ENCODE measurements at places on chromosomes 13 and 19. TPM values are rescaled to one million over a fixed set of nuclear protein-coding genes. Genes with fewer than 3 reads are reported as not detected.

The DENND1C gene
- 70.0 TPM for total RNA-seq

The ZNF554 gene
- 2.4 TPM for total RNA-seq

The ZNF709 gene
- 0.18 TPM for total RNA-seq

The TNNI3 gene
- not detected for total RNA-seq

The ZNF83 gene
- total RNA-seq: 24.1 TPM

The ZNF791 gene
- 22.5 TPM for total RNA-seq

The RSPH6A gene
- total RNA-seq: 0.16 TPM

DNA sequence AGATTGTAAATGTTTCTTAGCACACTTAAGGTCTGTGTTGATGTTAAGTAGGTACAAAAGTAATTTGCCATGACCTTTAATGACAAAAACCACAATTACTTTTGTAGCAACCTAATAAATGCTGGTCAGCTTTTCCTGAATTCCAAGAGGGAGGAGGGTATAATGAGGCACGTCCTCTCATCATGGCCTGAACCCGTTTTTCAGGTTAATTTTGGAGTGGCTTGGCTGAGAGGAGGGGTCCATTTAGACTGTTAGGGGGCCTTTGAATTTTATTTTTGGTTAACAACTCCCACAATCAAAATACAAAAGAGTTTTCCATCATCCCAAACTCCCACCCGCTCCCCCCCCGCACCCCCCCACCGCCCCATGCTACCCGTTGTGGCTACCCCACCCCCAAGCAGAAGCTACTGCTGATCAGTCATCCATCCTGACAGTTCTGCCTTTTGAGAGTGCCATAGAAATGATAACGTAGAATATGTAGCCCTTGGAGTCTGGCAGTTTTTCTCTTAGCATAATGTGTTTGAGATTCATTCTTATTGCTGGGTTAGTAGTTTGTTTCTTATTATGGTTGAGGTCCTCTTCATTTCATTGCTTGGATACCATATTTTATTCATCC, 14.4 kb upstream of the PLEKHF1 start:
- no peak overlapping the region for H3K4me3 ChIP-seq
- peaks cover 16% of the 10 kb centered on the region for H3K4me1 ChIP-seq
- no peaks in the 10 kb centered on the region for H3K36me3 ChIP-seq
- H3K27me3 ChIP-seq: peaks cover 11% of the 10 kb centered on the region
- DNase-seq: no peak

DNA sequence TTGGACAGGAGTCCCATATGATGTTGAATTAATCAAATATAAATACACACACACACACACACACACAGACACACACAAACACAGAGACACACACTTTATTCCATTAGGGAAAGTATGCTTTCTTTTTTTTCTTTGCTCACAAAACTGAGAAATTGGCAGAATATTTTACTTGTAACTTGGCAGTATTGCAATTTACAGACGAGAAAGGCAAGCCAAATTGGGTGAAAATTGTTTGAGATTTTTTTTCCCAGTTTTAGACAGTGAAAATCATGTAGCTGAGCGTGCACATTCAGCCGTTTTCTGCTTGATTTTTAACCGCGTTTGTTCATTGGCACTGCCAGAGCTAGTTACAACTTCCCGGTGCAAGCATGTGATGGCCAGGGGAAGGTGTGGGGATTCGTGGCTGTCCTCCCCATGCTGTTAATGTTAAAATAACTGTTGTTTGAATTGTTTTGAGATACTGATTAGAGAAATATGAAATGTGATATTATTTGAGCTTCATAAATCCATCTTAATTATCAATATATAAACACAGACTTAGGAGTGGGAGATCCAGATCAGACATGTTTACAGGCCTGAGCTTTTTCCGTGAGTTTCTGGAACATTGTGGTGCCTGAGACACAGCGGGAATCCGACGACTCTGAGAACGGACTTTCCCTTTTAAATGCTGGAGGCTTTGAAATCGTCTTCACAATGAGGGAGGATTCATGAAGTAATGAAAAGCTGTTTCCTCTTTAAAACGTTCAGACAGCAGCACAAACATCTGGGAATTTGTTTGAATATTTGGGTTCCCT, 125.5 kb downstream of the KCNRG start:
- H3K27me3 ChIP-seq: peaks cover 62% of the 10 kb centered on the region
- H3K4me1 ChIP-seq: peaks cover 8% of the 10 kb centered on the region
- H3K27ac ChIP-seq: no peak overlapping the region
- H3K36me3 ChIP-seq: no peaks in the 10 kb centered on the region
- DNase-seq: no peak

DNA sequence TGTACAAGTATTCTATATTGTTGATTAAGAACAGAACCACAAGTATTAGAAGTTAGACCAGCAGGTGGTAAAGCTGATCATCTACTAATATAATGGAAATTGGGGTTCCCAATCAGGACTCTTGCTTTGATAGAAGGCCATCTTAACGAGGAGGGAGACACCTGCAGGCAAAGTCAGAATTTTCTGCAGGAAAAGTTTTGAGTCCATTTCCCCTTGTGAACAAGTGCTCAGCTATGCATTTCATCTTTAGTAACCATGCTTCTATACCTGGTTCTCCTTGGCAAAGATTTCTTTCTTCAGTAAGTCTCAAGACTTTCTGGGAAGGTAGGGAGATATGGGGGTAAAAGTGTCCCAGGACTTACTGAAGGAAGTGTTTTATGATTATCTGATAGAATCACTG, 36.1 kb upstream of the USPL1 start:
- no peak overlapping the region for H3K4me3 ChIP-seq
- peaks cover 24% of the 10 kb centered on the region for H3K4me1 ChIP-seq
- no peaks in the 10 kb centered on the region for H3K36me3 ChIP-seq
- no peak for DNase-seq

GRCh38 chr13:49652355-49653305, 24.3 kb downstream of the ARL11 start:
- no peaks in the 10 kb centered on the region for H3K36me3 ChIP-seq
- no peaks in the 10 kb centered on the region for H3K27me3 ChIP-seq
- no peak for DNase-seq
- no peak overlapping the region for H3K4me3 ChIP-seq
- H3K4me1 ChIP-seq: peaks cover 2% of the 10 kb centered on the region
- no peak overlapping the region for H3K27ac ChIP-seq

DNA sequence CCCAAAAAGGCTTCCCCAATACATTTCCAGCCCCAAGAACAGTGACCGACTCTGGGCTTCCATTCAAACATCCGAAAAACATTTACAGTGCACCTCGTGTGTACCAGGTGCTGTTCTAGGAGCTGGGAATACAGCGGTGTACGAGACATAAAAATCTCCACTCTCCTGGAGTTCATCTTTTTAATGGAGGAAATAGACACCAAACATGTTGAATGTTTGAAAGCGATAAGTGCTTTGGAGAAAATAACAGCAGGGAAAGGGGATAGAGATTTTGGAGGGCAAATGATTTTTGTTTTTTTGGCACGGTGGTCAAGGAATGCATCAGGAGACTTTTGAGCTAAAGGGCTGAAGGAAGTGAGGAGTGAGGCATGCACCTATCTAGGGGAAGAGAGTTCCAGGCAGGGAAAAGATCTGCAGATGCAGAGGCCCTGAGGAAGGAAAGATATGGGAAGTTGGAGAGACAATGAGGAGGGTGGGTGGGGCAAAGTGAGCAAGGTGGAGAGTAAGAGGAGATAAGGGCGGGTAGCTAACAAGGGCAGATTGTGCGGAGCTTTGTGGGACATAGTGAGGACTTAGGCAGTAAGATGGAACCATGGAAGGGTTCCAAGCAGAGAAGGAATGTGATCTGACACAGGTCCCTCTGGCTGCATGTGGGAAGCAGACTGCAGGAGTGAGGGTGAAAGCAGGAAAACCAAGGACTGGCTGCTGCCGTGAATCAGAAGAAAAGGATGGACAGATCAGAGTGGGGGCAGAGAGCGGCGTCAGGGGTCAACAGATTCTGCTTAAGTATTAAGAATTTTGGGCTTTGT, 703 bp upstream of the FBL start:
- no peak for DNase-seq
- H3K27ac ChIP-seq: peak overlapping the region; percentile 90

DNA sequence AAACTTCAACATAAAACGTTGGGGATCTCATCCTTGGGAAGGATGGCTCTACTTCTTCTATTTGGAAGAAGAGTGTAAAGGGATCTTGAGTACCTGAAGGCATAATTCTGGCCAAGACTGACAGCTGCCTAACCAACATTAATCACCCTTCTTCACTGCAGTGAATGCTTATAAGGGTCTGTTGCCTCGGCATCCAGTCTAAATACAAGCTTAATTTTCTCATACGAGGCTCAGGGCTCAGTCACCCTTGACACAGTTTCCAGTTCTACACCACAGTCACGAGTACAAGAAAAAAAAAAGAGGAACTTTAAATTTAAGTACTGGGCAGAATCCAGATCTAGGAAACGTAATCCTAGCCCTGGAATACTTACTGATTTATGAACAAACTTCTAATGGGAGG, 9.0 kb downstream of the FPR3 start:
- H3K27ac ChIP-seq: no peak overlapping the region
- H3K4me1 ChIP-seq: no peaks in the 10 kb centered on the region
- H3K36me3 ChIP-seq: no peaks in the 10 kb centered on the region
- no peaks in the 10 kb centered on the region for H3K27me3 ChIP-seq
- H3K4me3 ChIP-seq: no peak overlapping the region

- no peaks in the 10 kb centered on the region for H3K4me1 ChIP-seq
- no peak overlapping the region for H3K27ac ChIP-seq
- H3K27me3 ChIP-seq: no peaks in the 10 kb centered on the region
Observed at GRCh38 chr19:7977021-7977722, 28.3 kb downstream of the ELAVL1 start.

GRCh38 chr19:49472936-49473335, 1.1 kb upstream of the FLT3LG start:
- peaks cover 18% of the 10 kb centered on the region for H3K36me3 ChIP-seq
- peak overlapping the region; percentile 83 for H3K27ac ChIP-seq
- H3K27me3 ChIP-seq: no peaks in the 10 kb centered on the region
- H3K4me3 ChIP-seq: peak overlapping the region; percentile 92
- DNase-seq: no peak

DNA sequence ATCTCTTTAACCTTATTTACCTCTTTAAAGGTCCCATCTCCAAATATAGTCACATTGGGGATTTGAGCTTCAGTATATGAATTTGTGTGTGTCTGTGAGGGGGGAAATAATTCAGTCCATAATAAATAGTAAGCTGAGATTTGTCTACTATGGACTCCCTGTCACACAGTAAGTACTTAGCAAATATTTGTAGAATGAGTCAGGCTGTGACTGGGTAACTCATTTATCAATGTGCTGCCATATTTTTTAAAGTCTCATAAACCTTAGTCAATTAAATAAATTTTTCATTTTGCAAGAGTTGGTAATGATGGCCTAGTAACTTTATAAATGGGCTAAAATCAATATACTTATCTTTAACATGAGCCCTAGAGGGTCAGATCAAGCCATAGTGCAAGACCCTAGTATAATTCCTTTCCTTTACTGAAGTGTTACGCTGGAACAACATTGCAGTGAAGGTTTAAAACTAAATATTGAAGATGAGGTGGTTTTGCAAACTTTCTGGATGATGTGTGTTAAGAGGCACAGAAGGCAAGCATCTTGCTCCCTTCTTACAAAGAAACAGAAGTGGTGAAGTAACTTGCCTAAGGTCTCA, 305.1 kb downstream of the KCNRG start:
- peaks cover 13% of the 10 kb centered on the region for H3K4me1 ChIP-seq
- peaks cover 26% of the 10 kb centered on the region for H3K27me3 ChIP-seq
- H3K27ac ChIP-seq: no peak overlapping the region
- H3K36me3 ChIP-seq: no peaks in the 10 kb centered on the region
- DNase-seq: no peak

GRCh38 chr13:75321084-75321483, 160.9 kb downstream of the TBC1D4 start:
- peaks cover 38% of the 10 kb centered on the region for H3K36me3 ChIP-seq
- no peak for DNase-seq
- no peaks in the 10 kb centered on the region for H3K27me3 ChIP-seq
- peak overlapping the region; percentile 50 for H3K4me3 ChIP-seq

DNA sequence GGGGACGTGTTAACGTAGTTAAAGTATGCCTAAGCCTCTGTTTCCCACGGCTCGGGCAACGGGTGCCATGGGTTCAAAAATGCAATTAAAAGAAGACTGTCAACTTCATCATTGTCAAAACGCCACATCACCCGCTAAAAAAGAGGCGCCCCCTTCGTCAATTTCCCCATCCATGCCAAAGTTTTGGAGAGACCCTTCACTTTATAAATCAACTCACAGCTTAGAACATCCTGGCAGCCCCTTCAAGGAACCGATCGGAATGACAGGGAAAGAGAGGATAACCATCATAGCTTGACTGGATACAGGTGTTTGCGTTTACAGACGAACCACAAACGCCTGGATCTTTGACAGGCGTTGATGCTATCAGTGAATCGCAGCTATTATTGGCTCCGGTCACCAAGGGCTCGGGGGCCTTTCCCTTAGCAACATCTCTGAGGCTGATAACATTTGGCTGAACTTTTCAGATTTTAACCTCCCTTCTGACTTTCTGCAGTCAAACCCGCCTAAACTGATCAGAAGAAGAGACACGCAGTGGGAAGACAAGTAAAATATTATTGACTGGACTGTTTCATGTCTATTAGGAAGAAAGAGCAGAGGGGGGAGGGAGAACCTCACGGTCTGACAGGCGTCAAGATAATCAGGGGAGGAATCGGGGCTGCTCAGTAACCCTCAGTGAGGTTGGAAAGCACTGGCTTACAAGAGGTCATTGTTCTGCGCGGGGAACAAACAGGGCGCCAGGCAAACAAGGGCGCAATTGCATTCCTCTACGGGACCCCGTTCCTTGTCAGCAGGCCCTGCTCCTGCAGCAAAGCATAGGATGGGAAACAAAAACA, 322.5 kb upstream of the ZNF507 start:
- no peak overlapping the region for H3K27ac ChIP-seq
- H3K4me1 ChIP-seq: no peaks in the 10 kb centered on the region
- no peak overlapping the region for H3K4me3 ChIP-seq
- DNase-seq: no peak

GRCh38 chr13:73370066-73370465, 311.3 kb downstream of the KLF5 start:
- H3K27ac ChIP-seq: no peak overlapping the region
- H3K27me3 ChIP-seq: peaks cover 1% of the 10 kb centered on the region
- H3K4me1 ChIP-seq: no peaks in the 10 kb centered on the region

DNA sequence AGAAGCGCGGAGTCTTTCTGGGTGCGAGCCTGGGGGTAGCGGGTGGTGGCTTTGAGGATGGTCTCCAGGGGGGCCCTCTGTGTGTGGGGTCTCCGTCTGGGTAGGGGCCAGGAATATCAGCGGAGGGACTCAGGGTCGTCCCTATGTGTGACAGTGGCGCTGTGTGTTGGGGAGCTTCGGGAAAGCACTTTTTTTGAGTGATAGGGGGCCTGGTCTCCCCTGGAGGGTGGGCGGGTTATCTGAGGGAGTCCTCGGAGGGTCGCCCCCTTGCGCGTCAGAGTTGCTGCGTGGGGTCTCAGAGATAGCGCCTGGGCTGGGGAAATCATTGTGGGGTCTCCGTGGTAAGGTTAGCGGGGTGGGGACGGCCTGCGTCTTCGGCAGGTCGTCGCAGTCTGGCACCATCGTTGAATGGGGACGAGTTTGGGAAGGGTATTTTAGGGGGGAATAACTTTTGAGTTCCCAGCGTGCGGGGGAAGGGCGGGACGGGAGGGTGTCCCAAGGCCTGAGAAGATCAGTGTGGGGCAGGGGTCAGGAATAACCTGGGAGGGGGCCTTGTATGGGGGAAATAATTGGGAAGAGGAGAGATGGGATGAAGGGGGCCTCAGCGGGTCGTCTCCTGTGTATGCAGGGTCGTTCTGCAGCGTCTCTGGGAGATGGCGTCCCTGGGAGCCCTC, 857 bp downstream of the IER2 start:
- H3K36me3 ChIP-seq: peaks cover 48% of the 10 kb centered on the region
- H3K4me3 ChIP-seq: peak overlapping the region; percentile 96
- no peaks in the 10 kb centered on the region for H3K27me3 ChIP-seq
- peak; percentile 28 for DNase-seq
- H3K4me1 ChIP-seq: peaks cover 20% of the 10 kb centered on the region

Data from activated T-helper 2 cell treated with anti-CD3 and anti-CD28 coated beads, Interferon-gamma antibody, Interleukin-2, Interleukin-4, amounts not matched to agents 10 μg/mL and 5 μg/mL and 100 μg/mL, durations not matched to agents 14 hours and 24 hours and 36 hours (primary cell).